ENCODE measurements at places on chromosomes 12 and 14.

DNA sequence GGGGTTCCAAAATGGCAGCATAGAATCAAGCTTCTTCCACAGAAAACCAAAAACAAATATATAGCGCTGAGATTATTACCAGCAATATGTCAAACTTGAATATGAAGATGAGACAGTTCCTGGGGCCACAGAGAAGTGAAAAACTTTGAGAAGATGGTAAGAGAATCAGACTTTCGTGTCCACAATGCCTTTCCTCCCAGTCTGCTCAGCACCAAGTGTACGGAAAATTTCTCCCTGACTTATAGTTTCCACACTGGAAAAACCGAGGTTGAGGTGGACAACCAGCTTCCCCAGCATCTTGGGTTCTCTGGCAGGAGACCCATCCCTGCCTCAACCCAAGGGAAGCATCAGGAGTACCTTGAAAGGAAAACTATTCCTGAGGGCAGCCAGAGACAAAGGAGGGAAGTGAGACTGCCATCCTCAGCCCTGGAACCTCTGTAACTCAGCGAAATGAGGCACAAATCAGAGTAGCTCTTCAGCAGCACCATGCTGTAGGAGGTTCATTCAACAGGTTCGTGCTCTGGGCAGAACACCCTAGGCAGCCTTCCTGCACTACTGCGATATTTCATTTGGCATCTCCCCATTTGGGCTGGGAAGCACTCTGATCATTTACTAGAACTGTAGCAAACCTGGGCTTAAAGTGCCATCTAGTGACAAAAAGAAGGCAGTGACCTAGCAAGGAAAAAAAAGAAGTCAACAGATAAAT is 52.4 kb upstream of the CAPRIN2 start:
- peak; percentile 86 for DNase-seq

GRCh38 chr12:106892075-106892474 is 63.6 kb upstream of the TMEM263 start:
- no peak for DNase-seq

DNA sequence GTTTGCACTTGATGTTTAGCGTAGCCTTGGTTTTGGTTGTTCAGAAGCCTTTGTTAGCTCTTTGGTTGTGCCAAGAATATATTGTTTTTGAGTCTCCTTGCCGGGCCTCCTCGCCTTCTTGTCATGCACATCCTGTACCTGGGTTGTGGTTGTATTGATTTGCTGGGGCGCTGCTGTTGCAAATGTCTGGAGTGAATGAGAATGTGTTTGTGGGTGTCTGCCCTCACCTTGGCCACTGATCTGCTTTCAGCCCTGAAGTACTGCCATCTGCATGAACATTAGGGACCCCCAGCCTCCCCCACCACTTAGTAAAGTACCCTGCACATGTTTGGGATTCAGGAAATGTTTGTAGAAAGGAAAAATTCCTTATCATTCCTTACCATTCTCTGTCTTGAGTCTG is 16.5 kb downstream of the PRKCH start:
- DNase-seq = no peak

DNA sequence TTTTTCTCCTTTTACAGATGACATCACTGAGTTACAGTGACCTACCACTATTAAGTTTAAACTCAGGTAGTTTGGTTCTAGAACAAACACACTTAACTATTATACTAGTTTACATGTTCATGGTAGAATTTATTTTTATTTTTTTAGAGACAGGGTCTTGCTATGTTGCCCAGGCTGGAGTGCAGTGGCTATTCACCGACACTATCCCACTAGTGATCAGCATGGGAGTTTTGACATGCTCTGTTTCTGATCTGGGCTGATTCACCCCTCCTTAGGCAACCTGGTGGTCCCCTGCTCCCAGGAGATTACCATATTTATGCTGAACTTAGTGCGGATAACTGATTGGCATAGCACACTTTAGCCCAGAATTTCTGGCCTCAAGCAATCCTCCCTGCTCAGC is 66.4 kb upstream of the LTA4H start:
- DNase-seq = no peak

DNA sequence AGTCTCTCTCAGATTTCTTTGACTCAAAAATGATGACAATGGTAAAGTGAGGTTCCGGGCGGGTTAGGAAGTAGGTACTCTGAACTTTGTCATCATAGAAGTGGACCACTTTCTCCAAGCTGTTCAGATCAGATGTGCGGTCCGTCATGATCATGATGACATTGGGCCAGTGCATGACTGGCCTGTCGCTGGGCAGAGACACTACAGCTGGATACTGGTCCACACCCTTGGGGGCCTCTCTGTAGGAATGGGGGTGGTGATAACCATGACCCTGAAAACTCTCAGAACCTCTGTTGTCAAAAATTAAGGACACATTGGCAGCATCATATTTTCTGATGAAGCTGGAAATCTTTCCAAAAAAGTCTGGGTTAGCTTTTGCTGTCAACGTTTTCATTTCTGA is 28.2 kb downstream of the KICS2 start:
- no peak for DNase-seq
